ENCODE measurements at places on chromosomes 6 and 20.

- no peak overlapping the region for H3K4me3 ChIP-seq
- peaks cover 13% of the 10 kb centered on the region for H3K36me3 ChIP-seq
- no peaks in the 10 kb centered on the region for H3K27me3 ChIP-seq
- no peaks in the 10 kb centered on the region for H3K4me1 ChIP-seq
Measured at GRCh38 chr20:60236613-60237012, 278.4 kb downstream of the CDH26 start.

DNA sequence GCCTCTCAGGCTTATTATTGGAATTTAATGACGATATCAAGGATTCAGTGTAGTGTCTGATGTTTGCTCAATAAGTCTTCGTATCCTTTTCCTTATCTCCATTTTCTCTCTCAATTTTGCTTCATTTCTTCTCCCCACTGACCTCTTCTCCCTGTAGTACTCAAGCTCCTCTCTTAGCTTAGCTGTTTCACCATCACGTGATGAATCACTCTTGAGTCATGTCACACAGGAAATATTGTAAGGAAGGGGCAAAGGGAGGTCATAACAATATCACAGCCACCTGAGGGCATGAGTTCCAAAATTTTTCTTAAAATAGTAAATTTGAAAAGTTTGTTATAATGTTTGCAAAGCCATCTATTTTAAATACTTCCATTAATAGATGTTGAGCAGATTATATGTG, 392.2 kb upstream of the MARCKS start:
- no peaks in the 10 kb centered on the region for H3K4me1 ChIP-seq
- H3K27me3 ChIP-seq = no peaks in the 10 kb centered on the region
- no peak overlapping the region for H3K4me3 ChIP-seq
- no peak for DNase-seq
- H3K27ac ChIP-seq = no peak overlapping the region

DNA sequence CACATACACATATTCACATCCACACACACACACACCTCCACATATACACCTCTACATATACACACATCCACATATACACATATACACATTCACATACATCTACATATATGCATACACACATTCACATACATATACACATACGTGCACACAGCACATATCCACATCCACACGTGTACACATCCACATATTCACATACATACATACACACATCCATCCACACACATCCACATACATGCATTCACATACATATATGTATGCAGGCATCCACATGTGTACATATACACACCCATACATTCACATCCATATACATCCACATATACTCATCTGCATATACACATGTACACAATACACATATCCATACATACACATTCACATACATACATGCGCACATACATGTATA, 25.6 kb upstream of the NKX2-2 start:
- H3K4me3 ChIP-seq = no peak overlapping the region
- H3K27ac ChIP-seq = no peak overlapping the region
- no peaks in the 10 kb centered on the region for H3K4me1 ChIP-seq
- no peak for DNase-seq

DNA sequence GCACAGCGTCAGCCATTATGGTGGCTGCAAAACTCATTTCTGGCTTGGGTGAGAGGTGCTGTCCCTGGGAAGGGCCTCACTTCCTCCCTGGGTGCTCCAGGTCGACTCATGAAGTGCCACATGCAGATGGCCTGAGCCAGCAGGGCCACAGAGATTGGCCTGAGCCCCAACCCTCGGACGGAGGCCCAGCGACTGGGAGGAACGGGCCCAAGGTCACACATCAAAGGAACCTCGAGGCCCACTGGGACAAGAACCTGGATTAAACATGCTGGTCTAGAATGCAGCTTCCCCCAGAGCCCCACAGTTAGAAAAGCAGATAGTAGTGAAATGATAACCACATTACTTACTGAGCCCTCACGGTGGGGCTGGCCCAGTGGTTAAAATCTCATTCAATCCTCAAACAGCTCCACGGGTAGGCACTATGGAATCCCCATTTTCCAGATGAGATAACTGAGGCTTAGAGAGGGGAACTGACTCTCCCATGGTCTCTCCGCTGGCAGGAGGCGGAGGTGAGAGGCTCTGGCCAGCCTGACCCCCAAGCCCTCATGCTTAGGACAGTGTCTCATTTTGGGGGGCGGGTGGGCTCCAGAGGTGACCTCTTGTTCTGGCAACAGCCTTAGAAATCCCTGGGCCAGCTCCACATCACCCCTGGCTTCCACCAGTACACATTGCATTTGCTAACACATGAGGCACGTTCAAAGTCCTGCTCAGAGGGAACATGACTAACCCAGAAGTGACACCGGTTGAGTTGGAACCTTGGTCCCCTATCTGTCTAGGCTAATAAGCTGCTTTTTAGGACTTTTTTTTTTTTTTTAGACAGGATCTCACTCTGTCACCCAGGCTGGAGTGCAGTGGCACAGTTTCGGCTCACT, 53.0 kb downstream of the SRC start:
- H3K4me1 ChIP-seq = peaks cover 23% of the 10 kb centered on the region
- no peak overlapping the region for H3K4me3 ChIP-seq
- H3K27me3 ChIP-seq = no peaks in the 10 kb centered on the region
- H3K27ac ChIP-seq = no peak overlapping the region

DNA sequence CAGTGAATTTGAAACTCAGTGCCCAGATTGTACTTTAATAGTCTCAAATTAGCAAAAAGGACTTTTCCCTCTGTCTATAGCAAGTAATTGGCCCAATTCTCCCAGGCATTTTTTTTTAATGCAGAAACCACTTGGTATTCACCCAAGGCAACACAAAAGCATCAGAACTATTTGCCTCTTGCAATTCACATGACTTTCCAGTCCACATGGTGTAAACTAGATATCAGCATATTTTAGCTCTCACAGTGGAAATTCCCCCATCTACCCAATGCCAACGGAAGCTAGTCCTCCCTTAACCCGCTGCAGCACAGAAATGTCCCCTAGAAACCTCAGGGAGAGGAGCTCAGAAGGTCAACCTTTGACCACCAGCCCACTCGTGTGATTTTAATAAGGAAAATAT, 103.4 kb upstream of the CDYL start:
- no peaks in the 10 kb centered on the region for H3K36me3 ChIP-seq
- no peaks in the 10 kb centered on the region for H3K4me1 ChIP-seq
- no peak overlapping the region for H3K4me3 ChIP-seq
- DNase-seq = no peak
- H3K27me3 ChIP-seq = no peaks in the 10 kb centered on the region
- no peak overlapping the region for H3K27ac ChIP-seq

- H3K4me3 ChIP-seq = no peak overlapping the region
- DNase-seq = no peak
- H3K27ac ChIP-seq = peak overlapping the region; percentile 58
- no peaks in the 10 kb centered on the region for H3K4me1 ChIP-seq
- H3K36me3 ChIP-seq = no peaks in the 10 kb centered on the region
- H3K27me3 ChIP-seq = no peaks in the 10 kb centered on the region
Measured at GRCh38 chr6:113644861-113645575, 212.1 kb upstream of the MARCKS start.

GRCh38 chr6:11996751-11997150, 15.4 kb upstream of the HIVEP1 start:
- no peaks in the 10 kb centered on the region for H3K4me1 ChIP-seq
- no peaks in the 10 kb centered on the region for H3K36me3 ChIP-seq
- no peak for DNase-seq

DNA sequence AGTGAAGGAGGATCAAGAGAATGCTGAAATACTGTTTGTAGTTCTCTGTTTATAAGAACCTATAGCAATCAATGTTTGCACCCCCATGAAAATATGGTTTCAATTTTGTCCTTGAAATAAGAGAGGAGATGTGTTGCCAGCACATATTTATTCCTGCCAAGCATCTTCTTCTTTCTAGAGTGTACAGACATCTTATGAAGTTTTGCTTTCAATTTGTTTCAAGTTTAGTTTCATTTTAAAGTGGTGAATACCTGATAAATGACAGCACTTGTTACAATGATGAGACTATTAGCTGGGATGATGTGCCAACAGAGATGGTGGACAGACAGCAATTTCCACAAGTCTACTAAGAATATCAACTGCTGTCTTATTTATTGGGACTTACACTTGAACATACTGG, 39.2 kb upstream of the CENPW start:
- no peak overlapping the region for H3K4me3 ChIP-seq
- no peak for DNase-seq
- no peak overlapping the region for H3K27ac ChIP-seq
- no peaks in the 10 kb centered on the region for H3K4me1 ChIP-seq
- no peaks in the 10 kb centered on the region for H3K27me3 ChIP-seq
- no peaks in the 10 kb centered on the region for H3K36me3 ChIP-seq

GRCh38 chr20:59725476-59726280, 121.3 kb downstream of the PHACTR3 start:
- no peak for DNase-seq
- H3K4me1 ChIP-seq = no peaks in the 10 kb centered on the region
- H3K27ac ChIP-seq = no peak overlapping the region
- peaks cover 16% of the 10 kb centered on the region for H3K27me3 ChIP-seq

DNA sequence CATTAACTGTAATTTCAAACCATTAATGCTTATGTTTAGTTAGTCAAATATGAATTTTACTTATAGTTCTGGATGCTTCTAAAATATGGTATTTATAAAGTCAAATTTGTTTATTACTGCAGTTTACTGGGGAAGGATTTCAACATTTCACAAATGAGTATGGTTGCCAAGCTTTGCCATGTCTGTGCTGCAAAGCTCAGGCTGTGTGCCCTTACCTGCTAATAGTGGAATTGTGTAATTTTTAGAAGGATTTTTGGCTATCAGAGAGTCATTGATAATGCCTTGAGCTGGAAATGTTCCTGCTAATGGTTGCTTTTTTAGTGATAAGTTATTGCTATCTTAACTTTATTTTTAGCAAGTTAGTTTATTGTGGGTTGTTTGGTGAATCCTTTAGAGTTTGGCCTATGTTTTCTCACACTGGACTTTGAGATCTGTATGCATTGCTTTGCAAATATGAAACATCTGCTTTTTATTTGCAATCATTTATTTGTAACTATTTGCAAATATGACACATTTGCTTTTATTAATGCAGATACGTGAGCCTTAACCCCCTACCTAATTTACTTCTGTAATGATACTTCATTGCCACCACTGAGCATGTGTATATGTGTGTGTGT, 105.8 kb downstream of the CD109 start:
- no peaks in the 10 kb centered on the region for H3K36me3 ChIP-seq
- no peaks in the 10 kb centered on the region for H3K27me3 ChIP-seq
- no peak for DNase-seq

- H3K27ac ChIP-seq = no peak overlapping the region
Measured at GRCh38 chr20:44896583-44896982, 11.1 kb downstream of the YWHAB start.

- no peak for DNase-seq
- H3K27me3 ChIP-seq = no peaks in the 10 kb centered on the region
- H3K4me3 ChIP-seq = no peak overlapping the region
- no peaks in the 10 kb centered on the region for H3K4me1 ChIP-seq
Measured at GRCh38 chr6:44104481-44105021, 22.7 kb downstream of the MRPL14 start.

GRCh38 chr6:6806844-6807518, 218.5 kb downstream of the LY86 start:
- no peaks in the 10 kb centered on the region for H3K36me3 ChIP-seq
- no peak overlapping the region for H3K27ac ChIP-seq
- no peaks in the 10 kb centered on the region for H3K4me1 ChIP-seq
- peak; percentile 34 for DNase-seq
- H3K27me3 ChIP-seq = no peaks in the 10 kb centered on the region

DNA sequence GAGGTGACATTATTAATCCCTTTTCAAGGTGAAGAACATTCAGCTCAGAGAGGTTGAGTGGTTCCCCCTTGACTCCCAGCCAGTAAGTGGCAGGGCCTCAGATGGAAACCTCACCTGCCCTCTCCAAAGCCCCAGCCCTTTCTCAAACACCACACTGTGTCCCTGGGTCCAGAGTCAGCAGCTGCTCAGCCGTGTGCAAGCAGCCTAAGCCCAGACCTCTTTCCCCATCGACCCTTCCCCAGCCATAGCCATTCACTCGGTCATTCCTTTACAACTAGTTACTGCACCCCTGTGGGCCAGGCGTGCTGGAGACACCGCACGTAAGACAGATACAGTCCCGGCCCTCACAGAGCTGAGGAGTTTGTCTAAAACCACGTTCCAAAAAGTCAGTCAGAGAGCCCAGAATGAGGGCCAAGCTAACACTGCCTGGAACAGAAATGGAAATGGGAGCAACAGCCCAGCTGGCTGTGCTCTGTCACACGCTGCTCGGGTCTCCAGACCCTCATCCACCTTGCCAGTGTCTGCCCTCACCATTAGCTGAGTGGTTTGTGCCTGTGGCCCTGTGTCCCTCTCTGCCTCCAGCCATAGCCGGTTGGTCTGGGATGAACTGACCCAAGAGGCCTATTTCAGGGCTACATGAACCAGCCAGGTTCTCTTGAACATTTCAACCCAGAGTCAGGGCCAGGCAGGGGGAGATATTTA, 29.6 kb downstream of the ZC3H12D start:
- no peak overlapping the region for H3K4me3 ChIP-seq
- H3K27ac ChIP-seq = peak overlapping the region; percentile 82
- DNase-seq = no peak

Data from tibial nerve (tissue), 4 donors.